Lower leg skin (tissue), 4 donors: ENCODE measurements at places on chromosomes 1 and 21. TPM values are rescaled to one million over a fixed set of nuclear protein-coding genes. Genes with fewer than 3 reads are reported as not detected.

DNA sequence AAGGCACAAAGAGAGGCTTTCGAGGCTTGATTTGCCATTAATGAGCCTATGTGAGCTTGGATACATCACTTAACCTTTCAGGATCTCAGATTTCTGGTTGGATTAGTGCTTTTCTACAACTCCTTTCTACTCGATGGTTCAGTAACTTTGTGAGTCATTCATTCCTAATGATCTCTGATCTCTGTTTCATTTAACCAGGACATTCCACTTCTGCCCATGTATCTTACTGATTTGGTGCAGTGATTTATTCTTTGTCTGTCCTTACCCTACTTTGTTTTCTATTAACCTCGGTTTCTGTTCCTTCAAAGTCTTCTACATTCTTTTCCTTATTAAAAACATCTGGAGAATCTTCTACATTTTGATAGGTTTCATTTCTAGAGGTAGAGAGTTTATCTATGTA lies 94.6 kb upstream of the ZBTB18 start:
- DNase-seq = no peak

IL10 gene
- total RNA-seq = not detected

DNA sequence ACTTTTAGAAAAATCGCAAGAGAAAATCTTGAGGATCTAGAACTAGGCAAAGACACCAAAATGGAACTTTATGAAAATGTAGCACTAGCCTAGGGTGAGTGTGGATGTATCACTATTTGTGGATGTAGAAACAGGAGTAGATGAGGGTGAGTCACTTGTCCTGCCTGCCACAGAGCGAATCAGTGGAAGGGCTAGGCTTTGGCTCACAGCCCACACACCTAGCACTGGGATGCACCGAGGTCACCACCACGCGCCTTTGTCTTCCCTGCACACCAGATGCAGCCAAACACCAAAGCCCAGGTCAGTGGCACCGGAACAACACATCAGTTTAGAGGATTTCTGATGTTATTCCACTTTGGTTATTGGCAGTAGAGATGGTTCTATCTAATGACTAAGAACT lies 38.2 kb downstream of the PKNOX1 start:
- no peak for DNase-seq

DNA sequence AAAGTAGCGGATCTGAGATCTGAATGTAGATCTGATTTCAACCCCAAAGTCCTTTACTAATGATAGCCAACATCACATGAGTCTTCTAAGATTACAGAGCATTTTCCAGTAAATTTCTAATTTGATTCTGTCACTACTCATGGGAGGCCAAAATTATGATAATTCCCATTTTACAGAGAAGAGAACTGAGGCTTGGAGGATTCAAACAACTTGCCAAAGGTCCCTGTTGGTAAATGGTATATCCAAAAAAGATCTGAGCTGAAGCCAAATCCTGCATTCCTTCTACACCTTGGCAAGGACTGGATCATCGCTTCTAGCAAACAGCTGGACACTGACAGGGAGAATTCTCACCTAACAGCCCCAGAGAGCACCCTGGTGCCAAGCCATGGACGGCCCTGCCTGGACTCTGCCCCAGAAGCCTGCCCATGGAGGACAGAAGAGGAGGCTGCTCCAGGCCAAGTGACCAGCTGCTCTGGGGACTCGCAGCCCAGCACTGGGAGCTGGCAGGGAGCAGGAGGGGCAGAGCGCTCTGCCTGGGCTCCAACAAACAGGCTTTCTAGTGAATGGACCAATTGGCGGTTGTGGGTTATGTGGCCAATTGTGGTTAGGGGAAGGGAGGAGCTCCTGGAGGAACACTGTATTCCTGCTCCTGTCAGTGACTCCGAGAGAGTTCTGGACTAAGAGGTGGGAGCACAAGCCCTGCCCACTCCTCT lies 6.4 kb upstream of the CSF1 start:
- no peak for DNase-seq

DNA sequence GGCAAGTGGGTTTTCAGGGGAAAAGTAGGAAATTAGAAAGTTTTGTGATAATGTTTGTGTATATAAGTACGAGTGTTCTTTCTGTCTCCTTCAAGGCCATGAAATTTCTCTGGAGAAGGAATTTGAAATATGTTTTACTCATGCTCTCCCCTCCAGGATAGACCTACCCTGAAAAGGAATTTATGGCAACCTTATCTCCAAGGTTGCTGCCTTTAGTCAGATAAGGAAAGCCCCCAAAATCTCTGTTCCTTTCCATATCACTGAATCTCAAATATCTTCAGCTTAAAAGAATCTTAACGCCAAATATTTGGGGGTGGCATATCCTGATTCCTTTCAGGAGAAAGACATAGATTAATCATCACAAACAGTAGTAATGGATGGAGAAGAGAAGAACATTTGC lies 499 bp upstream of the C4BPB start:
- no peak for DNase-seq

PLA2G2F gene
- 29.0 TPM for total RNA-seq

- DNase-seq = no peak
Measured at GRCh38 chr21:41377715-41378114, 15.9 kb downstream of the MX2 start.

DNA sequence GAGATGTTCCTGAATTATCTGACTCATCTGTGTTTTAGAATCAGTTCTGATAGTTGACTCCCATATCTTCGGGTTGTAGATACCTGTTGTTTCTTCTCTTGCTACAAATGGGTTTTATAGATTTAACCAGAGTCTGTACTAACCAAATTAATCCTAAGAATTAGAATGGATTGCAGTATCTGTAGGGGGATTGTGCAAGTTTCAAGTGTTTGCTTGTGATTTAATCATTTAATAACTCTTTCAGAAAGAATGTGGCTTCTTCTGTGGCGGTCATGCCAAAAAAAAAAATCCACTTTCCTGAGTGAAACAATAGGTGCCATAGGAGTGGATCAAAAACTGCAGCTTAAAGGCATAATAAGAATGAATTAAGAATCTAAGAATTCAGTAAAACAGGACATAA lies 9.4 kb downstream of the IPO9 start:
- no peak for DNase-seq

C1orf87 gene
- total RNA-seq = 1.3 TPM
